Osteoblast (primary cell): ENCODE measurements at places on chromosomes 7 and 10.

GRCh38 chr10:76309741-76310587 lies 878.5 kb downstream of the LRMDA start:
- H3K4me3 ChIP-seq = no peak overlapping the region
- peaks cover 34% of the 10 kb centered on the region for H3K4me1 ChIP-seq
- DNase-seq = peak; percentile 80
- peak overlapping the region; percentile 55 for H3K27ac ChIP-seq
- H3K27me3 ChIP-seq = no peaks in the 10 kb centered on the region

DNA sequence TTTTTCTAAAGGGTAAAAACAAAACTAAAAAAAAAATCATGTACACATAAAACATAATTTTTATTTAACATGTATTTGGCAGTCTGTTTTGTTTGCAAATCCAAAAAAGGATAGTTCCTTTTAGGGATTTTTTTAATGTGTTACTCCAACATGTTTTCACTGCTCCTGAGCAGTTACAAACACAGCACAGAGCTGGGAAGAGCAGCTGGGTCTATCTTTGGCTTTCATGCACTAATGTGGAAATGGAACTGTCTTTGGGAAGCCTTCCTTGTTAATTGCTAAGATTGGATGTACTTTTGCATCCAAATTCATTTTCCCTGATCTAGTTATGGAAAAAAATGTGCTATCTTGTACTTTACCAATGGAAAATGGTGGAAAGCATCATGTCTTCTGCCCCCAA lies 1035.1 kb downstream of the CNTNAP2 start:
- no peaks in the 10 kb centered on the region for H3K4me1 ChIP-seq
- H3K27ac ChIP-seq = no peak overlapping the region
- no peak for DNase-seq
- no peaks in the 10 kb centered on the region for H3K36me3 ChIP-seq
- H3K27me3 ChIP-seq = no peaks in the 10 kb centered on the region
- no peak overlapping the region for H3K4me3 ChIP-seq

GRCh38 chr10:132058793-132059759 lies 6.7 kb upstream of the JAKMIP3 start:
- H3K27ac ChIP-seq = no peak overlapping the region
- no peak for DNase-seq
- no peaks in the 10 kb centered on the region for H3K4me1 ChIP-seq
- H3K4me3 ChIP-seq = no peak overlapping the region
- H3K36me3 ChIP-seq = no peaks in the 10 kb centered on the region
- H3K27me3 ChIP-seq = no peaks in the 10 kb centered on the region

DNA sequence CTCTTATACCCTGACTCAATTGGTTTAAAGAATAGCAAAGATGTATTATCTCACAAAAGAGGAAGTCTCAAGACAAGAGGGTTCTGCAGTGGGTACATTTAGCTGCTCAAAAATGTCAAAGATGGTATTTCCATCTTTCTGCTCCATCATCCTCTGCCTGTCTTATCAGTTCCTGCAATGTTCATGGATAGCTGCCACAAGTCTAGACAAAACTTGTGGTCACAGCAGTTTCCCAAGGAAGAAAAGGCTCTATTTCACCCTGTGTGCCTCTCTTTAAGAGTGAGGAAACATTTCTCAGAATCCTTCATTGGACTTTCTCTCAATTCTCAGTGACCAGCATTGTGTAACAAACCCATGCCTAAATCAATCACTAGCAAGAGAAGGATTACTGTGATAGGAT lies 634.2 kb upstream of the AUTS2 start:
- H3K27me3 ChIP-seq = no peaks in the 10 kb centered on the region
- H3K4me3 ChIP-seq = no peak overlapping the region
- no peak for DNase-seq
- peak overlapping the region; percentile 71 for H3K27ac ChIP-seq

DNA sequence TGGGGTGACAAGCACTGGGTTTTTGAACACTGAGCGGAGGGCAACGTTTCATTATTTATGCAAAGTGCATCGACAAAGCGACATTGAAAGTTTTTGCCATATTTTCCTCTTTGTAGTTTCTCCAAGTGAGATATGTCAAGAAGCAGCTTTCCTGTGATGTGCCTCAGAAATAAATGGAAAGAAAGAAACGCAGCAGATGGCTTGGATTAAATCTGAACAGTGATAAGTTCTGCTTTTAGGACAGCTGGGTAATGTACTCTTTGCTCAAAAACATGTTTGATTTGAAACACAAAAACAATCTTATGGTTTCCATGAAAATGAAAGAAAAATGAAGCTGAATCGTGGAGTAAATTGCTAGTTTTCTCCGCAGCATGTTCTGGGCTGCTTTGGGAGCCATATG lies 166.3 kb downstream of the PTPRN2 start:
- no peaks in the 10 kb centered on the region for H3K4me1 ChIP-seq
- DNase-seq = no peak
- no peaks in the 10 kb centered on the region for H3K27me3 ChIP-seq
- H3K4me3 ChIP-seq = no peak overlapping the region
- H3K36me3 ChIP-seq = no peaks in the 10 kb centered on the region
- H3K27ac ChIP-seq = no peak overlapping the region

- H3K27me3 ChIP-seq = peaks cover 36% of the 10 kb centered on the region
- no peak for DNase-seq
Observed at GRCh38 chr10:30577048-30577447, 52.5 kb downstream of the LYZL2 start.

GRCh38 chr10:35780970-35781642 lies 139.0 kb upstream of the FZD8 start:
- DNase-seq = no peak
- no peak overlapping the region for H3K27ac ChIP-seq
- H3K4me1 ChIP-seq = peaks cover 10% of the 10 kb centered on the region
- H3K27me3 ChIP-seq = no peaks in the 10 kb centered on the region
- no peaks in the 10 kb centered on the region for H3K36me3 ChIP-seq
- no peak overlapping the region for H3K4me3 ChIP-seq

- no peaks in the 10 kb centered on the region for H3K27me3 ChIP-seq
- H3K4me1 ChIP-seq = no peaks in the 10 kb centered on the region
- no peak overlapping the region for H3K4me3 ChIP-seq
- no peak for DNase-seq
Observed at GRCh38 chr10:94149702-94150101, 156.0 kb downstream of the PLCE1 start.

DNA sequence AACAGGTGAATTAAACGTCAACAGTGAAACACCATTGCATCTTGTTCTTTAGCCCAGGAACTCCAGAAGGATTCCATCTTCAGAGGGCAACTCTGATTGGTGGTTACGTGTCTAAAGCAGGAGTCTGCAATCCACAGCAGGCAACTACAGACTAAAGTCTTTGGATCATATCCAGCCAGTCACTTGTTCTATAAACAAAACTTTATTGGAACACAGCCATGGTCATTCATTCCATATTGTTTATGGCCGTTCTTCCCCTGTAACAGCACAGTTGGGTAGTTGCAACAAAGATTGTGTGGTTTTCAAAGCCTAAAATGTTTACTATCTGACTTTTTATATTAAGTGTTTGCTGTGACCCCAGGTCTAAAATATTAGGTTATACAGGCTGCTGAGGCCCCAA lies 94.7 kb upstream of the IMMP2L start:
- no peaks in the 10 kb centered on the region for H3K4me1 ChIP-seq
- no peak for DNase-seq
- no peaks in the 10 kb centered on the region for H3K36me3 ChIP-seq
- H3K27ac ChIP-seq = no peak overlapping the region
- H3K4me3 ChIP-seq = no peak overlapping the region
- no peaks in the 10 kb centered on the region for H3K27me3 ChIP-seq
